ENCODE measurements at places on chromosomes 6 and 20.

GRCh38 chr20:43533060-43533459 lies 25.6 kb downstream of the L3MBTL1 start:
- DNase-seq = no peak

DNA sequence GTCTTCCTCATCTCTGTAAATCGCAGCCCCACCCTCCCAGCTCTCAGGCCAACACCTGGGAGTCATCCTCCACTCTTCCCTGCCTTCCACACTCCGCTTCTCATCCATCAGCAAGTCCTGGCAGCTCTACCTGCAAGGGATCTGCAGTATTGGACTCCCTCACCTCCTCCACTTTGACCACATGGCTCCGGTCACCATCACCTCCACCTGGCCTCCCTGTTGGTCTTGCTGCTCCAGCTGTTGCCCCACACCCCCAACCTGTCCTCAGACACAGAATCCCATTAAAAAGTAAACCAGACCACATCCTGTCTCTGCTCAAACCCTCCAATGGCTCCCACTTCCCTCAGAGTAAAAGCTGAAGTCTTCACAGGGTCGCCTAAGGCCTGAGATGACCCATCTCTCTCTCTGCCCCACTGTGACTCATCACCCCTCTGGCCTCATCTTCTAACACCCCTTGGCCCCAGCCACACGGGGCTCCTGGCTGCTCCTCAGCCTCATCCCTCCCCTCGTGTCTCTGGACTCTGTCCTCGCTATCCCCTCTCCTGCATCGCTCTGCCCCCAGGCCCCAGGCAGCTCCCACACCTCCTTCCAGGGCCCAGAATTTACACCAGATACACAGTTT lies 185.1 kb upstream of the SULF2 start:
- DNase-seq = no peak

DNA sequence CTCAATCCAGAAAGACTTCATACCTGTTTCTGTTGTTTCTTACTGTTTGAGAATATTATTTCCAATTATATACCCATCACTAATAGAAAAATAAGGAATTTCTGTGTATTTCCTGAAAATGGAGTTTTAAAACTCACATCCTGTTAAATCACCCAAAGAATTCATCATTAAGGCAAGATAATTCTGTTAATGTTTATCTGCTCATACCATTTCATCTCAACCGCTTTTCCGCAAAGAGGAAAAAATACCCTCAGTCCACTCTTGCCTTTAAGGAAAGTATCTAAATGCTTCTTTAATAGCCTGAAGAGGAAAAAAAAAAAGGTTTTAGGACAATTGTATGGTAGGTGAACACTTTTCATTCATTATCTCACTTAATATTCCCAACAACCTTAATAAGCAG lies 7.3 kb downstream of the TPMT start:
- no peak for DNase-seq

GRCh38 chr6:140993515-140993914 lies 1139.2 kb upstream of the GJE1 start:
- no peak for DNase-seq

GRCh38 chr6:1670711-1671462 lies 61.2 kb downstream of the FOXC1 start:
- no peak for DNase-seq

DNA sequence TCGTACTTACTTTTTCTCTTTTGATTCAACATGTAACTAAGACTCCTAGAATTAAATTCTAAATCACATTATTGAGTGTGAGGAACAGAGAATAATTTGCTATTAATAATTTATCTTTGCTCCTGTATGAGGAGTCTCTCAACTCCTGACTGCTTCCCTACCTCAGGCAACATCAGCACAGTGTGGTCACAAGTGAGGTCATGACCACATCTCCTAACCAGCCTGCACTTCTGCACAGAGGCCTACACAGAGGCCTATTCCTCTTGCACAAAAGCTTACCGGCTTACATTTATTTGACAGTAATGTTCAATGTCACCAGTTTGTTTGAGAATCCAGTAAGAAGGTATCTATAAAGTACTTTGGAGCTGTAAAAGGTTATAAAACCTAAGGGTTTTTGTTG lies 637.4 kb upstream of the MARCKS start:
- DNase-seq = no peak

DNA sequence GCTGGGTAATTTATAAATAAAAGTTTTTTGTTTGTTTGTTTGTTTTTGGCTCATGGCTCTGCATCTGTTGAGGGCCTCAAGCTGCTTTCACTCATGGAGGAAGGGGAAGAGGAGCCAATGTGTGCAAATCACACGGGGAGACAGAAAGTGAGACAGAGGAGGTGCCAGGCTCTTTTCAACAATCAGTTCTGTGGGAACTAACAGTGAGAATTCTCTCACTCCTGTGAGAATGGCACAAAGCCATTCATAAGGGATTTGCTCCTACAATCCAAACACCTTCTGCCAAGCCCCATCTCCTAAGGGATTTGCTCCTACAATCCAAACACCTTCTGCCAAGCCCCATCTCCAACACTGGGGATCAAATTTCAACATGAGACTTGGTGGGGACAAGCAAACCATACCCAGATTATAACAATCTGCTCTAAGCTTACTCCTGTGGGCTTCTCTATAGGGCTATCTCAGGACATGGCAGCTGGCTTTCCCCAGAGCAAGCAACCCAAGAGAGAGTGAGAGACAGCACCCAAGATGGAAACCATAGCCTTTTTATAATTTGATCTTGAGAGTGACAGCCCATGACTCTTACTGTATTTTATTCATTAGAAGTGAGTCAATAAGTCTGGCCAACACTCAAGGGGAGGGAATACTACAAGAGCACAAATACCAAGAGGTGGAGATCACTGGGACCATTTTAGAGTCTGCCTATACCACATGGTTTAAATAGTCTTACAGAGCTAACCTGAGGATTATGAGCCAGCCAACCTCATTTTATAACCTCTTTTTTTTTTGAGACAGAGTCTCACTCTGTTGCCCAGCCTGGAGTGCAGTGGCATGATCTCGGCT lies 22.8 kb upstream of the LRRC1 start:
- no peak for DNase-seq

GRCh38 chr20:62350629-62351422 lies 16.3 kb downstream of the LAMA5 start:
- DNase-seq = no peak

- no peak for DNase-seq
Measured at GRCh38 chr6:52243282-52243893, 912 bp downstream of the IL17F start.
